ENCODE measurements at places on chromosomes 4 and X.

DNA sequence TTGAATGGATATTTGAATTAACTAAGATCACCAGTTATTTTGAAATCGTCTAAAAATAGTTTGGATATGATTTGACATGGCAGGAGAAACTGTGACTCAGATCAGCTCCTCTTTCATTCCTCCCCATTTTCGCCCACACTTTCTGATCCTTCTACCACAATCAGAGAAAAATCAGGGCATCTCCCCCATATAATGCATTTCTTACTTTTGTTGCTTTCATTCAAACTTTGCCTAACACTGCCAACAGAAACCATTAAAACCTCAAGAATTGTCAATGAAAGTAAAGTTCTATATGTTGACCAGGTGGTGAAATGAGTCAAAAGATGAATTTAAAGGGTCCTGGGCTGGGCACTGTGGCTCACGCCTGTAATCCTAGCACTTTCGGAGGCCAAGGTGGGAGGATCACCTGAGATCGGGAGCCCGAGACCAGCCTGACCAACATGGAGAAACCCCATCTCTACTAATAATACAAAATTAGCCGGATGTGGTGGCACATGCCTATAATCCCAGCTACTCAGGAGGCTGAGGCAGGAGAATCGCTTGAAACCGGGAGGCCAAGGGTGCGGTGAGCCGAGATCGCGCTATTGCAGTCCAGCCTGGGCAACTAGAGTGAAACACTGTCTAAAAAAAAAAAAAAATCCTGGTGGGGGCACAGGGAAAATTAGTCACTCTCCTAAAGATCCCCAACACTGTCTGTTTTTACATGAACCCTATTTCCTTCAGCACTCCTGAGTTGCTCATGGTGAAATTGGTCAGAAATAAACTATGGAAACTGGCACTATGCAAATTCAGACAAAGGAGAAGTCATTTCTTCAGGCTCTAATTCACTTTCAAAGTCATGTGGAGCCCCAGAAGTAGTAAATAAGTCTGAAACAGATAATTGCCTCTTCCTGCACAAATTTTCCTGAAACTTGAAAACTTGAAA lies 122.8 kb upstream of the NOCT start:
- DNase-seq: no peak

GRCh38 chrX:119427024-119427794 lies 28.1 kb downstream of the SLC25A43 start:
- DNase-seq: no peak

- DNase-seq: no peak
Observed at GRCh38 chrX:24682739-24683432, 10.8 kb upstream of the POLA1 start.

DNA sequence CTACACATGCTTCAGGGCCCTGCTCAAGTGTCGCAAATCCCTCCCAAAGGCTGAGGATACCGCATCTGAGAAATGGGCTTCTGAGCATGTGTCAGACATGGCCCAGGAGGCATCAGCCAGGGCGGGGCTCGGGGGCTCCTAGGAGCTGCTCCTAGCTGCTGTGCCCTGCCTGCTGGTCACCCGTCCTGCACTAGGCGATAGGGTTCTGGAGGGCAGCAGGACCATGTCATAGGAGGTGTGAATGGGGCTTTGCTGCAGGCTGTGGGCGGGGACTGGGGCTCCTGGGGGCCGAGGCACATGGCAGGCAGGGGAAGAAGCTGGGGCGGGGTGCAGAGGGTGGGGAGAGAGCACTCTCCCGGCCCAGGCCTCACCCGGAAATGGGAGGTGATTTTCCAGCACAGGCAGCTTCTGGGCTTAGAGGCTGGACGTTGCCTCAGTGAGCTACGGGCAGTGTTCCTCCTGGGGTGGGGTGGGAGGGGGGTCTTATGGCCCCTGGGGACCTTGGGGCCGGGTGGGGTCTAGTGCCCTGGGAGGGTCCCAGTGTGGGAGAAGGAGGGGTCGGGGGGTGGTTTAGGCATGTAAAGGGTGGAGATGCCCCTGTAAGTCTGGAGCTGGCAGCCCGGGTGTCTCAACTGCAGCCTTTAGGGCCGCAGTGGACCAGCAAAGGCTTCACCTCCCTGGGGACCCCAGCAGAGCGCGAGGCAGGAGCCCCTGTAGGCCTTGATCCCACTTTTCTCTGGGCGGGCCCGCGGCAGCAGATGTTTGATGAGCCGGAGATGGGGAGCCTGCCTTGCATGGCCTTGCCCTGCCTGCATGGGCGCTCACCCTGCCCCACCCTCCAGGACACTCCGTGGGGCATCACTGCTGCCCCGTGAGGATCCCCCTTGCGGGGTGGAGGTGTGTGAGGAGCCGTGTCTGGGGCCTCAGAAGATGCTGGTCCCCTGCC lies 98.6 kb upstream of the LRPAP1 start:
- no peak for DNase-seq

GRCh38 chrX:2577844-2578466 lies 77.2 kb upstream of the DHRSX start:
- DNase-seq: no peak

DNA sequence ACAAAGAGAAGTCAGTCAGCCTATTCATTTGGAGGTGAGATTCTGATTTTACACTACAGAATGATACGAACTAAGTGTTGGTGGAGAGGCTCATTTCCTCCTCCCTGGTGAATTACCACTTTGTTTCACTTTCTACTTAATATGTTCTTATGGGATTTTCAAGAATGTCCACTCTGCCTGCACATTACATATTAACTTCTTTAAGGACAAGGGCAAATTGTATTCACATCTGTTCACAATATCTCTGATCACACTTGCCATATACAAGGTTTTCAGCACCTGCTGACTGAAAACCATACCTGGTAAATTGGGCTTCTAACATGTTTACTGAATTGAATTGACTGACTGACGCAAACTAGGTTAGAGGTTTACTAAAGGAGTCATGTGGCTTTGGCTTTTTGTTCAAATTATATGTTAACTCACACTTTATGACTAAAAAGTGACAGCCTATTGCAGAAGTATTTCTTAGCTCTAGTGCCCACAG lies 188.4 kb upstream of the MBNL3 start:
- no peak for DNase-seq

- no peak for DNase-seq
Observed at GRCh38 chr4:105236916-105237311, 90.2 kb downstream of the TET2 start.

- no peak for DNase-seq
Observed at GRCh38 chr4:72858328-72858727, 211.2 kb downstream of the COX18 start.

- DNase-seq: no peak
Observed at GRCh38 chr4:119118397-119118796, 17.2 kb upstream of the MYOZ2 start.

DNA sequence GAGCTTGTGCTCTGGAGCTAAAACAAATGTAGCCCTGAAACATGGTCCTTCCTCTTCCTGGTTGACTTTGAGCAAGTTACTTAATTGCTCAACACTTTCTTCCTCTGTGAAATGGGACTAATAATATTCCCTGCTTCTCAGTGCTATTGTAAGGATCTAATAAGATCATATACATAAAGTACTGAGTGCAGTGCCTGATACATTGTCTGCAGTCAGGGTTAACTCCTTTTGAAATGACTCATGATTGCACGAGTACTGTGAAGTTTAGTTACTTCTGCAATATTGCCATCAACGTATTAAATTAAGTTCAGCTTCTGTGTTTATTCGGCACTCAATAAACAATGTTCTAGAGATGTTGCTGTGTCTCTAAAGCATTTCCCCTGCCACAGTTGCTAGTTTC lies 91.8 kb upstream of the HPRT1 start:
- no peak for DNase-seq

DNA sequence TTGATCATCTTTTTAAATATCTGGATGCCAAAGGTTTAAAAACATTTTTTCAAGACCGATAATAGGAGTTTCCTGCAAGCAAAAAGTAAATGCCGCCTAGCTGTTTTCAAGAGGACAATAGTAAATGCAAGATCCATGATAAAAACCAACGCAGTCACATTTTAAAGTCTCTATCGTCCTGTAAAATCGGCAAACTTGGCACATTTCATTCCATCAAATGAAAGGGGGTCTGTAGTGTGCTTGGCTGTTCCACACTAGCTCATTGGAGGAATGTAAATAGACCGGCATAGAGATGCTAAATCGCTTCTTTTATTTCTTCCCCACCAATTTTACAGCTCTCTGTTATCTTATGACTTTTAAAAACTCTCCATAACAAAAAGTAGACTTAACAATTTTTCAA lies 202.2 kb downstream of the NLGN4X start:
- DNase-seq: no peak

DNA sequence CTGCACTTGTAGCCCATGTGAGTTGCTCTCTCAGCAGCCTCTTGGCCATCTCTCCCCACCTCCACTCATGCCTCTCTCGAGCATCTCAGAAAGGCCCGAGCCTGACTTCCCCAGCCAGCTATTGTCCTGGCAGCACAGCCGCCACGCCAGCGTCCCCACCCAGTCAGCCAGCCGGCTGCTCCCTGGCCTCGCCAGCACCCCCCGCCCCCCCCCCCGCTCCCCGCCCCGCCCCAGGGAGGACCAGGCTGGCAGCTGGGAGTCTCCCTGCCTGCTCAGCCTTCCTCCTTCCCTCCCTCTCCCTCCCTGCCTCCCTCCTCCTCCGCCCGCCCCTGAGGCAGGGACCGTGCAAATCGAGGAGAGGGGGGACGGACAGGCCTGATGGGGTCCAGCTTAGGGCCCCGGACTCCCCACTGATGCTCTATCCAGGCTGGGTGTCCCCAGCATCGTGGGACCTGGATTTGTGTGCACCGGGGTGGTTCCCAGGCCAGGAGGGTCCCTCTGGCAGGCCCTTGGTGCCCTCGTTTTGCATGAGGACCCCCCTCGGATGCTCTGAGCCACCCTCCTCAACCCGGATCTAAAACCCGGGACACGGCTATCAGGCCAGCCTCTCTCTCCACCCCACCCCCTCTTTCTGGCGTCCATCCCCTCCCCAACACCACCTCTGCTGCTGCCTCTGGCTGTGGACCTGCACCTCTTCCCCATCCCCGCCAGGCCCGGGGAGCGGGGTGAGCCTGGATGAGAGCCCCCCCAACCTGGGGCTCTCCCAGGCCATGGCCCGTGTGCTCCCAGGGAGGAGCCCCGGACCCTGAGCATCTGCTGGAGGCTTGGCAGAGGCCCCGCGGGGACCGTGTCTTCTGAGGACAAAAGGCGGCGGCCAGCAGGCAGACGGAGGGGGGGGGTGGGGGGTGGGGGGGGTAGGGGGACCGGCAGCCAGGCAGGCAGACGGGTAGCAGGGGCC lies at the start of gene GPR173:
TSS of gene GPR173 (plus strand) at position 621 of the 958 bp plus-strand sequence. CDS start 27,833 bp downstream, outside the sequence.
- DNase-seq: peak; percentile 73

All from ELF-1 (cell line).